ENCODE measurements at places on chromosomes 4 and X. TPM values are rescaled to one million over a fixed set of nuclear protein-coding genes. Genes with fewer than 3 reads are reported as not detected.

Gene HERC5
- total RNA-seq: 59.8 TPM

Gene CSAG3
- total RNA-seq: 2.6 TPM

DNA sequence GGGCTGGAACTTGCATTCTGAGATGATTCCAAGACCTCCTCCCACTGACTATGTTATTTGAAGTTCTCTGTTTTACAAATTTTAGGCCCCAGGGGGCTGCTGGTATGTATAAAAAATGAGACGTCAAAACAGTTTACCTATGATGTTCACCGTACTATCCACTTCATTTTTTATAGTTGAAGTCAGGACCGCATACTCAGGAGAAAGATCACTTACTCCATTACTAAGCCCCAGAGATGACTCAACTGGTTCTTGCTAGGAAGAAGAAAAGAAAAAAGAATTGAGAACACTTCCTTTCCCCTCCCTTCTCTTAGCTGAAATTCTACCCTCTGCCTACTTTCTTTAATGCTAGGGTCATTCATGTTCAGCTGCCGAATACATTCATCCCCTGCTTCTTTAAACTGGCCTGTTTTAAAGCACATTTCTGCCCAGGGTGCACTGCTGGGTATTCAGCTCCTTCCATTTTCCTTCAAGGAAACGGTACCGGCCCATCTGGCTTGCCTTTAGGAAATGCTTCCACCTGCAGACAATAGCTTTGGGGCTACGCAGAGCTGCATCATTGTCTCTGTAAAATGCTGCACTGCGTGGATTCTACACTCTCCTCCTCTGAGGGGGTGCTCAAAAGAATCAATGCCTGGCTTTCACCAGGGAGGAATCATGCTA is 66.2 kb downstream of the IRF2 start:
- peak; percentile 71 for DNase-seq

Gene RTL9
- 0.02 TPM for total RNA-seq

DNA sequence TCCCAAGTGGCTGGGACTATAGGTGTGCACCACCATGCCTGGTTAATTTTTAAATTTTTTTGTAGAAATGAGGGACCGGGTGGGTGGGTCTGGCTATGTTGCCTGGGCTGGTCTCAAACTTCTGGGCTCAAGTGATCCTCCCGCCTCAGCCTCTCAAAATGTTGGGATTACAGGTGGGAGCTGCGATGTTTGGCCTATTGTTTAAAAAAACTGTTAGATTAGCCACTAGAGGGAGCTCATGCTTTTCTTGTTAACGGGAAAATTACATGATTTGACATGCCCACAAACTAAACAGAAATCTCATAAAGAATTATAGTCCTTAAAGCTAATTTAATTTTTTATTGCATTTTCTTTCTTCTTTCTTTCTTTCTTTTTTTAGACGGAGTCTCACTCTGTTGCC is 5.0 kb upstream of the SDAD1 start:
- DNase-seq: peak; percentile 38

Gene UGT2B10
- total RNA-seq: not detected

Gene GAB3
- total RNA-seq: 15.6 TPM

Gene ARHGAP36
- not detected for total RNA-seq

GRCh38 chr4:79983431-79983830 is 89.6 kb downstream of the ANTXR2 start:
- DNase-seq: no peak

- DNase-seq: no peak
These were observed 79.8 kb downstream of the IQCM start for GRCh38 chr4:149735796-149736195.

DNA sequence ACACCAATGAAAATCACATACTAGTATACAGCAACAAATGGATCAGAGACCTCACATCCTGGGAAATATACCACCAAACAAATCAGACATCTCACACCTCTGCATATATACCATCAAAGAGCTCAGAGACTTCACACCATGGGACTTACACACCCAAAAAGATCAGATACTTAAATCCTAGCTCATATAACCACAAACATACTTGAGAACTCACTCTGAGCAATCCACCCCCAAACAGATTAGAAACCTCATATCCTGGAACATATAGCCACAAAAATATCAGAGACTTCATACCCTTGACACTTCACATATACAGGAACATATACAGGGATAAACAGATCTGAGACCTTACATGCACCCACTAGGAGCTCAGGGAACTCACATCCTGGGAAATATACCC is 32.1 kb downstream of the SUV39H1 start:
- DNase-seq: no peak

Gene LUZP4
- total RNA-seq: not detected

Gene BST1
- 3.0 TPM for total RNA-seq

Gene FGFBP2
- not detected for total RNA-seq

- DNase-seq: no peak
These were observed 134.7 kb downstream of the KLF8 start for GRCh38 chrX:56366901-56367300.

DNA sequence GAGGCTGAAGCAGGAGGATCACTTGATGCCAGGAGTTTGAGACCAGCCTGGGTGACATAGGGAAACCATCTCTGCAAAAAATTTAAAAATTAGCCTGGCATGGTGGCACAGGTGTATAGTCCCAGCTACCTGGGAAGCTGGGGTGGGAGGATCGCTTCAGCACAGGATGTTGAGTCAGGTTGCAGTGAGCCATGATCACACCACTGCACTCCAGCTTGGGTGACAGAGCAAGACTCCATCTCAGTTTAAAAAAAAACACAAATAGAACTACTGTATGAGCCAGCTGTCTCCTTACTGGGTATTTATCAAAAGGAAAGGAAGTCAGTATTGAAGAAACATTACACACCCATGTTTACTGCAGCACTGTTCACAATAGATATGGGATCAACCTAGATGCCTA is 138.7 kb downstream of the RAP1GDS1 start:
- DNase-seq: no peak

Gene DUSP21
- not detected for total RNA-seq

DNA sequence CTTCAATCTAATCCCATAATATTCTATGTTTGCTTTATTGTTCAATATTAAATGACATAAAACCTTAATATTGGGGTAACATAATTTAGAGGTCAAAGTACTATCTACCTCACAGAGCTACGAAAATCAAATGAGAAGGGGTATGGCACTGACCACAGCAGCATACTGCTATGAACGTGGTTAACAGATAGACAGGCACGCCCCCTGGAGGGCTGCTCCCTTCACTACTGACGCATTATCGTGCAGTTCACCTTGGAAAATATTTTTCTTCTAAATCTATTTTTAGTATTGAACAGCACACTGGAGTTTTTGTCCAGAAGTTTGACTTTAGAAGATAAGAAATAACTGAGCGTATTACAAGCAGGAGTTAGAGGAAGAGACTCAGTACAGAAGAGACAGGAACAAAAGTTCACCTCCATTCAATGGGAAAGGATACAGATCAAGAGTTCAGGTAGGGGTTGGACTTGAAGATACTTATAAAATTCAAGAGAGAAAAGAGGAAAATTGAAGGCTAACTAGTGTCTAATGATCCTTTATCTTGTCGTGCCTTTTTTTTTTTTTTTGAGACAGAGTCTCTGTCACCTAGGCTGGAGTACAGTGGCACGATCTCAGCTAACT is 22.7 kb downstream of the MAP9 start:
- DNase-seq: peak; percentile 8

GRCh38 chr4:75940692-75941253 is at the start of gene NAAA:
TSS of gene NAAA (minus strand) at chr4:75941013. CDS start at chr4:75940949, 64 bp downstream.
- peak; percentile 22 for DNase-seq

DNA sequence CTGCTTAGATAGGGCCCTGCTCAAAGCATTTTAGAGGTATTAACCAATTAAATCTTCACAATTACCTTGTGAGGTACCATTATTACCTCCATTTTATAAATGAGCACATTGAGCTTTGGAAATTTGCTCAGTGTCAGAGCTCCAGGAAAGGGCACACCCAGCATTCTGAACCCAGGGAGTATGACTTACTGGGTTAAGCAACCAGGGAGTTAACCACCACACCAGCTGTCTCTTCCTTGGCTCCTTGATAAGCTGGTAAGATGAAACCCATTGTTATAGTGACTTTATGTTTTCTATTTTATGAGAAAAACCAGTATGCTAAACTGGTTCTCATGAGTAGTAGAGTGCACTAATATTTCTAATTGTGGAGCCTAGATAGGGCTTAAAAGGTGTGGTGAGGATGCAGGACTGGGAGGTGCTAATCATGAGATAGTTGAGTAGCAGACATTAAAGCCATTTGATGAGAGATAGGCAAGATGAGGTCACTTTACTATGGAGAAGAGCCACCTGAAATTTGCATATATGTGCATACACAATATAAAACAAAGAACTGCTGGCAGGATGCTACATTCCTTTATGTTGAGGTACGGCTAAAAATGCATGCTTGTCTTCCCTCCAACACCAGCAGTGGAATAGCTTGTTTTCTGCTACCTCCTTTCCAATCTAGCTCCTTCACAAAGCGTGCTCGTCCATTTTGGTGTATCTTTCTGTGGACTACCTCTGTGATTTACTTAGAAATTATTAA is 556.1 kb downstream of the SPRY1 start:
- no peak for DNase-seq

Gene LINC00632
- 22.6 TPM for total RNA-seq

Gene PABPC1L2B
- total RNA-seq: not detected

DNA sequence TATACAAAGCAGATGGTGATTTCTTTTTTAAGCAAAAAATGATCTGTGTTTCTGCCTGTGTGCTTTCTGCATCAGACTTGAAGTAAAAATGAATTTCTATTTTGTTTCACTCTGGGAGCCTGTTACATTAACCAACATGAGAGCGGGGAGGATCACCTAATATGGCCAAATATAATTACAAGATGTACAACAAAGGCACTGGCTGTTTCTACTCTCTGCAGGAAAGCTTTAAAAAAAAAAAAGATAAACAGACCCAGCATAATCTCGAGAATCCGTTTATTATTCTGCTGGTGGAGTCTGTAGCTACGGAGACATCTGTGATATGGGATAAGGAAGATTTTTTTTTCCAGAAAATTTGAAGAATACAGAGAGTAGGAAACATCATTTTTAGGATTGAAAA is 103.6 kb downstream of the COMMD8 start:
- DNase-seq: no peak

Gene CTAG1A
- not detected for total RNA-seq

- DNase-seq: no peak
These were observed 32.5 kb upstream of the ZNF185 start for GRCh38 chrX:152865232-152865920.

GRCh38 chr4:151786158-151786495 is 25.3 kb upstream of the GATB start:
- DNase-seq: no peak

Gene SLITRK4
- total RNA-seq: not detected

DNA sequence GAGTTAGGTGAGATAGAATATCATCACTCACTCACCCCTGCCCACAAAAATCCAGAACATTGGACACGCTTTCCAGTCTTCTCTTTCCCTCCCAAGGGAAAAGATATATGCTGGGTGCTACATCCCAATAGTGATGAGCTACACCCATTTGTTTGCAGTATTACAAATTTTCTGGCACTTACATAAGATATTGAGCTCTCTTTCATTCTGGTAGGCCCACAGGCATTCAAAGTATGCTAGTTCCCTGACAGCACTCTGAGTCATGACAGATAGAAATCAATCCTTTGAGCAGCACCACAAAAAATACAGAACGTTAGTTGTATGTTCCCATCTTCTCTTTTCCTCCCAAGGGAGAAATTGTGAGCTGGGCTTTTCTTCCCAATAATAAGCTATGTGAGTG is 477.6 kb upstream of the GRID2 start:
- DNase-seq: peak; percentile 6

GRCh38 chrX:136639506-136640176 is 8.3 kb upstream of the CD40LG start:
- DNase-seq: peak; percentile 12

Gene C4orf51
- total RNA-seq: not detected

GRCh38 chrX:71504346-71504745 is 28.6 kb upstream of the OGT start:
- no peak for DNase-seq

Gene ADRA2C
- total RNA-seq: not detected

Gene ATP1B4
- not detected for total RNA-seq

DNA sequence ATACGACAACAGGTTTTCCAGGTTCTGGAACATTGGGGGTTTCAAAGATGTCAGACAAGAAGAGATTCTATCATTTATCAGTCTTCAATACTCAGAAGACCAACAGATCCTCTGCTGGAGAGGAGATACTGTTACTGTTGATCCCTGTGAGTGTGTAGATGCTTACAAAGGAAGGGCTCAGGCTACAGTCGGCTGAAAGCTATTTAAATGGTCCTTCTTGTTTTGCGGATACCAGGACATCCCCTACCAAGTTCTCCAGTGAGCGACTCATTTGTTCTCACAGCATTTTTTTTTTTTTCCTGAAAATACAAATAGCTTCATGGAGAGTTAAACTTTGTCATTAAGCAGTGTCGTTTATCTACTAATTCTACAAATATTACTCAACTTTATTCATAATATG is 201.6 kb downstream of the CAMK2D start:
- DNase-seq: no peak

DNA sequence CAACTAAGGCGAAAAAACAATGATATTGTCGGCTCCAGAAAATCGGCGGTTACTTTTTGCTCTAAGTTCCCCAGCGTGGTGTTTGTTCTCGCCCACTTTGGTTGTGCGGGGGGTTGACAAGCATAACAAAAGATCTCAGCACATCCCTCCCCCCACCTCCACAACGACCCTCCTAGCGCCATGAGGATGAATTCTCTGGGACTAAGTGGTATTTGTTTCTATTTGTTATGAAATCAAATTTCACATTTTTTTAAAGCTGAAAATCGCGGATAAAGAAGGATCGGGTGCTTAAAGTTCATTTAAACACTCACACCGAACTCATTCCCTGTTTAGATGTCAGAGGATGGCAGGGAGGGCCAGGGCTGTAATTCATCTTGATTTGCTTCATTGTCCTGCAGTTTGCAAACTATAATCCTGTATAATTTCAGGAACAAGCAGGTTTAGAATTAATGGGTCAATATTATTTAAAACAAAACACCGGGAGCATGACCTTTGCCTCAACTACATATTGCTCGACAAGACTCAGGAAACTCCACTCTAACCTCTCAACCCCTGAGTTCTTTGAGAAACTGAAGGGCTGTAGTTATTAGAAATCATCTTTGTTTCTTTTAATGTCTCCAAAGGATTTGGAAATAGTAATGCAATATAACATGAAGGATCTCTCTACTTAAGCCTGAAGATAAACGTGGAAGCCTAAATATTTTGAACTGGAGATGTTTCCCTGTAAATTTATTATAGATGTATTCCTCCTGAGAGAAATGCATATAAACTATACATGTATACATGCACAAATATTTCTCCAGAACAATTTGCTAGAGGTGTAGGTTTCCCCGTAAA is 6.4 kb downstream of the PITX2 start:
- DNase-seq: no peak
